ENCODE measurements at places on chromosomes 1 and 21.

DNA sequence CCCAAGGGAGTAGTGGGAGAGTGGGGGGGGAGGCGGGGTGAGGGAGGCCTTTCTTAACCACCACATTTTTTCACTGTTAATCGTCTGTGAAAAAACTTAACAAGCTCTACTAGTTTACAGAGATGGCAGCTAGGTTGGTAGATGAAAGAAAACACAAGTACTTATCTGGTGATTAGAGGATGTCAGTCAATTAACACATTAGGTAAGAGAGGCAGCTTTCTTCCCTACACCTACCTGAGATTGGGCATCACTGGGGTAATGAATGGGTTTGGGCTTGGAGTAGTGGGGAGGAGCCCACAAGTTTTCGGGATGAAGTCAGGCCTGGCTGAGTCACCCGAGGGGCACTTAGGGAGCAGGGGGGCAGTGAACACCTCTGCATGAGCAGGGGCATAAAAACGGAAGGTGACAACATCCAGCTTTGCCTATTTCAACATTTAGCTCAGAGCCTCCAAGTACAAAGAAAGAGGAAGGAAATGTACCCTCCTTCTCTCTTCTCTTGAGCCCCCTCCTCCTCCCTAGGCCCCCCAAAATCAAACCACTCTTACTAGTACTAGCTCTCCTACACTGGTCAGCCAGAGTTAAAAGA lies 2.5 kb downstream of the LBR start:
- DNase-seq = peak; percentile 79

DNA sequence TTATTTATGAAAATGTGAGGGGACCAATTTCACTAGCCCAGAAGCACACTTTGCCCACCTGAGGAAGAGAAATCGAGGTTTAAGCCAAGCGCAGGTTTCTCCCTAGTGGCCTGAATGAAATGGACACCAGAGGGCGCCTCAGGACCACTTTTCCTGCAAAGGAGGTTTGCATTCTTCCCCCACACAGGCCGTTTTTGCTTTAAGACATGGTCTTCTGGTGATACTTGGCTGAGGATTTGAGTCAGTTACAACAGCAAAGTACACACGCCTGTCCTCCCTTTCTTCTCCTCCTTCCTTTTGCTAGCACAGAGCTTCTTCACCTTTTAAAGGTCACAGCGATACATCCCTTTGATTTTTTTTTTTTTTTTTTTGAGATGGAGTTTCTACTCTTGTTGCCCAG lies 5.4 kb downstream of the PLA2G2E start:
- peak; percentile 78 for DNase-seq

- DNase-seq = peak; percentile 33
Measured at GRCh38 chr1:46533179-46533864, 18.1 kb downstream of the KNCN start.

GRCh38 chr21:35266546-35266945 lies 217.4 kb upstream of the RUNX1 start:
- no peak for DNase-seq
